ENCODE measurements at places on chromosomes 12 and 14. TPM values are rescaled to one million over a fixed set of nuclear protein-coding genes. Genes with fewer than 3 reads are reported as not detected.

DNA sequence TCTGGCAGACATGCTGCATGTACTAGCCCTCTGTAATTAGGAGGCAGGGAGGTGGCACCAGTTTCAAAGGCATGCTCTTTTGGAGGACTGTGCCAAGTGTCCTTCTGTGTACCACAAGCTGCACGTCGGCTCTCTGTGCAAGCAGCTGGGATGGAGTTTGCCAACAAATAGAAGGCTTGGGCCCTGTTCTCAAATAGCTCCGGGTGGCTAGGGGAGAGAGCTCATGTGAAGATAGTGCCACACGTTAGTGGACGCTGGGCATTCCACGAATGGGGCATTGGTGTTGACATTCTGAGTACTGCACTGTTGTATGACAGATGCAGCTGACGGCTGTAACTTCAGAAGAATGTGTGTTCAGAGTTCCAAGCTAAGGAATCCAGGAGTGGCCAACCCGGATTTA lies 4.4 kb downstream of the AACS start:
- no peak for DNase-seq

TMEM253 gene
- 0.48 TPM for total RNA-seq

ACVRL1 gene
- total RNA-seq = 31.1 TPM

RNF212B gene
- not detected for total RNA-seq
